ENCODE measurements at places on chromosomes 12 and 14.
A peak's percentile ranks its signal among the peaks of the same experiment; 100 is the strongest.

DNA sequence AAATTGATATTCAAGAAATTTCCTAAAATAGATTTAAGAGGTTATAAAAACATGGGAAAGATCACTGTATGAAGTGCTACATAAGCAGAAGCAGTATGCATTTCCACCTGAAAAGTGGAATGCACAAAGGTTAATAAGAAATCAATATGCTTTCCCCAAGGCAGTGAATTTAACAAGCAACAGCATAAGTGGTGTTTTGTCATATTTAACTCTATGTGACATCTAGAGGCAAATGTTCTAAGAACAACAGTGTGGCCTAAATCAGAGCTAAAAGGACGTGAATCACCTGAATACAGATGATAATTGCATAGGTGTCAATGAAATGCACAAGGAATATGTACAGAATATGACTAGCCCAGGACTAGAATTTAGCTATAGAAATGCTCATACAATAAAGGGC, 49.5 kb downstream of the SLC2A13 start:
- DNase-seq, result no peak

DNA sequence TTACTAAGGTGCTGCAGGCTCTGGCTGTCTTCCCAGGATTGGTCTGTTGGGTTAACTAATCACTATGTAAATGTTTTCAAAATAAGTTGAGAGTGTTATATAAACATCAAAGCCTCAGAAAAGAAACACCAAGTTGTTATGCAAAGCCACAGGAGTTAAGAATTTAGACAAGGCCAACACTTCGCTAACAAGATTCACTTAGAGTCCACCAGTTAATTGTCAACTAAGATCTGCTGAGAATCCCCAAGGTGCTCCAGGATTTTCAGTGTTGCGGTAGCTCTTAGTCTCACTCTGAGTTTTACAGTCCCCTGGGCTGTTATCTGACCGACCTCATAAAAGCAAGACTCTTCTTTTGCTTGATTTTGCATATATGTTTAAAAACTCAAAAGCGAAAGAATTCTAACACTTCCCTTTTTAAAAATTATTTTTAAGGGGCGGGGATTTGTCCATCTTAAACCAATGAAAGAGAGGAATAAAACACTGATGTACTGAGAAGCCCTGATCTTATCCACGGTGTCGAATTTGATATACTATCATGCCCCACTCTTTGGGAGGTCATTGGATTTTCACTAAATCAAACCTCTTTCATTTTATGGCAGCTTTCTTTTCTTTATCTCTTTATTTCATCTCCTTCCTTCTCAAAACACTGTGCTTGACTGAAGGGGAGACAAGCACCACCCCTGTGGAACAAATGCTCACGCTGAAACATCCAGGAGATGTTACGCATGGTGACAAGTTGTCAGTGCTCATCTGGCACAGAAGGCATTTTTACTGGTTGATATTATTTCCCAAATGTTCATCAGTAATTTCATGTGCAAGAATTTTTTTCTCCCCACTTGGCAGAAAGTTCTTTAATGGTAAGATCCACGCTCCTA, 7.0 kb downstream of the NIN start:
- DNase-seq, result no peak

DNA sequence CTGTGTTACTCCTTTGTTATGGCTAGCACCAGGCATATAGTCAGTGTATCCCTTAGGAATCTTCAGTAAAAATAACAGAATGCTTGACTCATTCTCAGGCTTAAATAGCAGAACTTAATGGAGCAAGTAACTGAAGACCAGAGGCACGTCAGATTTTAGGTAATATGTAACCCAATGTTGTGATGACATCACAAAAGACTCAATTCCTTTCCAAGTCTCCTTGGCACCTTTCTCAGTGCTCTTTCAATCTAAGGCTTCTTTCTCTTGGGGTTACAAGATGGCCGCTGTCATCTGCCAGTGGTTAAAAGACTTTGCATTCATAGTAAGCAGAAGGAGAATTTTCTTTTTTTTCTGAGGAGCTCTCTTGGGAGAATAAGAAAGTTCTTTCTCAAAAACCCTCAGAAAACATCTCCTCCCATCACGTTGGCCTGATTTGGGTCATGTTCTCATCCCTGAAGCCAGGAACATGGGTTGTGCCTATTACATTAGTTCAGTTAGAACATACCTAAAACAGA, 33.4 kb upstream of the DCN start:
- DNase-seq, result no peak

GRCh38 chr14:24256960-24257359, 6.0 kb downstream of the TGM1 start:
- no peak for DNase-seq

DNA sequence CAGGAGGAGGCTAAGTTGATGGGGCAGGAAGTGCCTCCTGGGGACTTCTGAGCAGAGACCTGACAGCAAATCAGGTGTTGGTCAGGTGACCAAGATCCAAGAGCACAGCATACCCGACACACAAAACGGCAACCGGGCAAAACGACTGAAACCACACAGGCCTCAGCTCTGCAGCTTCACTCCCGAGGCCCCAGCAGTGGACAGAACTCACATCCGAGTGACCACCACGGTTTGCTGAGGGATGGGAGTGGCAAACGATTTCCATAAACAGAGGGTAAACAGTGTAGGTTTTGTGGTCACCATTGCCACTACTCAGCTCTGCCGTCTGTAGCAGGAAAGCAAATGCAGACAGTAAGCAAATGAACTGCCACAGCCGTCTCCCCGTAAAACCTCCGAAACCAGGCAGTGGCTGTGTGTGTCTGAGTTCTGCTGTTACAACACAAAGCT, 14.4 kb downstream of the CHFR start:
- DNase-seq, result no peak

DNA sequence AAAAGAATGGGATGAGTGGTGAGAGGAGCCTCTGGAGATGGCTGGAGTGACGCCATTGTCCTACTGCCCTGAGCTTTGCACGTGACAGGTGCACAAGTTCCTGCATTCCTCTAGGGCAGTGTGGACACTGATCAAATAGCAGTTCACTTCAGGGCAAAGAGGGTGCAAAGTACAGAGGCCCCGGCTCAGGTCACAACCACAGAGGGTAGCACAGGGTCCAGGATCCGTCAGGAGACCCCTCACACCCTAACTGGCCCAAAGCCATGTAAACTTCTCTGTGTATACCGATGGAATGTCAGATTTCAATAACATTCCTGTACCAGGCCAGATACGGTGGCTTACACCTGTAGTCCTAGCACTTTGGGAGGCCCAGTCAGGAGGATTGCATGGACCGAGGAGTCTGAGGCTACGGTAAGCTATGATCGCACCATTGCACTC, 10.4 kb upstream of the FBLN5 start:
- DNase-seq, result no peak

DNA sequence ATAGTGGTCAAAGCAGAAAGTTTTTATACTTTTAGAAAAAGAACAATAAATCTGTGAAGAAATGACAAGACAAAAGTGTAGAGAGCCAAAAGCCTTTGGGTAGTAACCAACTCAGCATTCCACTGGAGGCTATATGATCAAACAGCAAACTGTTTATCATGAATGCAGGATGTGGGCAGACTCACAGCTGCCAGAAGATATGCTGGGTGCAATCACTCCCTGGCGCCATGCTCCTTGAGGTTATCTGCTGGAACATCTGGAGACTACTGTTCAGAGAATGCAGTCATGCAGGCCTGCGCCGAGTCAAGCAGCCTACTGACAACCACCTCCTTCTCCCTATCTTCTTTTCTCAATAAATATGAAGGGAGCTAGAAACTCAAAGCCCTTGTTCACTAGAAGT, 49.0 kb upstream of the SLC8A3 start:
- no peak for DNase-seq

DNA sequence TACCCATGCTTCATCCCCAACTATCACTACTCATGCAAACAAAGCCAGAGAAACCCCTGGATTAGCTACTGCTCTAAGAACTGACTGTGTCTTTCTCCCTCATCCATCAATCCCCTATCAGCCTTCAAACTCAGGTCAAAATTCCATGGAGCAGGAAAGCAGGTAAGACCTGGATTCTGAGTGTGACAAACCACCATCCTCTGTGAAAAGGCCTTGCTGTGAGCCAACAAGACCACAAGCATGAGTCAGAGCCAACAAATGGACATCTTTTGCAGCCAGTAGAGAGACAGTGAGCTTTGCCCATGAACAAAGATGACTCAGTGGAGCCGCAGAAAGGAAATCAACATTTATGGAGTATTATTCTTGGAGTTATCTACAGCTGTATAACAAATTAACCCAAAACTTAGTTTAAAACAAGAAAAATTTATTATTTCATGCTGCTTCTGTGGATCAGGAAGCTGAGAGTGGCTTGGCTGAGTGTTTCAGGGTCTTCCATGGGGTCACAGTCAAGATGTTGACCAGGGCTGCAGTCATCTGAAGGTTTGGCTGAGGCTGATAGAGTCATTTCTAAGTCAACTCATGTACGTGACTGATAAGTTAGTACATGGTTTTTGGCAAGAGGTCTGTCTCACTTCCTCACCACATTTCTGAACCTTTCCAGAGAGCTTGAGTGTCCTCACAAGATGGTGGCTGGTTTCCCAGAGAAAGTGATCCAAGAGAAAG, 61.1 kb downstream of the PITPNM2 start:
- DNase-seq, result peak; percentile 56

DNA sequence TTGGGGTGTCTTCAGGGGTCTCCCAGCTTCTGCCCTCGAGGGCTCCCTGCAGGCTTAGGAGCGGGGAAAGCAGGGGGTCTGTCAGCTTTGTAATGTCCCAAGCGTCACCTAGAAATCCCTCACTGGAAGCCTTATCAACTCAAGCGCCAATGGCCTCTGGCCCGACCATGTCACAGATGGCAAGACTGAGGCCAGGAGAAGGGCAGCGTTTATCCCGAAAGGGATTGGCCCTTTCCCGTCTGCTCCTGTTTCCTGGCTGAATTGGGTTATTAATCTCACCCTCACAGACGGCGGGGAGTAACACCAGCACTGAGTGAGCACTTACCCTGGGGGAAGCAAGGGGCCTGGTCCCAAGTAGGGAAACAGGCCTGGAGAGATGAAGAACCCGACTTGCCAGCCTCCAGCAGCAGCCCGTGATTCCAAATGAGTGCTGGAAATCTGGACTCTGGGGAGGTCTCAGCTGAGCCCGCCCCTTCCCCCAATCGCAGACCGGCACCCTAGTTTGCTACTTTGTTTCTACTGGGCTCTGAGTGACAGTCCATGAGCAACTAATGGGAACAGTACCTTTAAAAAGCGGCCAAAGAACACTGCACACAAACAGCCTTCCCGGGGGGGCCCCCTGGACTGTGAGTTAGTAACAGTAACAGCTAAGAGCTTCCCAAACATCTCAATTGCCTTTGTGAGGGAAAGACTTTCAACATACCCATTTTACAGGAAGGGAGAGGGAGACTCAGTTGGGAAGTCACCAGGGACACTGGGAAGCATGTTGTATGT, 2.1 kb upstream of the NCOR2 start:
- DNase-seq, result no peak

- DNase-seq, result no peak
Observed at GRCh38 chr14:28635387-28635786, 131.2 kb upstream of the FOXG1 start.

- peak; percentile 77 for DNase-seq
Observed at GRCh38 chr12:94706250-94706661, 55.9 kb upstream of the TMCC3 start.

GRCh38 chr12:53726341-53726740, 911 bp downstream of the CALCOCO1 start:
- DNase-seq, result peak; percentile 33

DNA sequence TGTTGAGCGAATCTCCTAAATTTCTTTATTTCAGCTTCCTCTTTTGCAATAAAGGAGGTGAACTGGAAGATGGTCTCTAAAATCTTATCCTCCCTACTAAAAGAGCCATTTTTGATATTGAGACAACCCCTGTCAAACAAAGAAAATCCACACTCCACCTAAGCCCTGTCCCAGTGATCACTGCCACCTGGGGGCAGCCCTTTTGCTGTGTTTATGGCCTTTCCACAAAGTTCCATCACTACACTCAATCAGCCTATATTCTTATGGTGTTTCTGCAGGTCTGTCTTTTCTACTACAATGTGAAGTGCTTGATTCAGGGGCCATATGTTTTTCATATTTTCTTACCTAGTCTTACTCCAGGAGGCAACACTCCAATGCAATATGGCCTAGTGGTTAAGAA, 163.7 kb downstream of the BMP4 start:
- DNase-seq, result no peak

DNA sequence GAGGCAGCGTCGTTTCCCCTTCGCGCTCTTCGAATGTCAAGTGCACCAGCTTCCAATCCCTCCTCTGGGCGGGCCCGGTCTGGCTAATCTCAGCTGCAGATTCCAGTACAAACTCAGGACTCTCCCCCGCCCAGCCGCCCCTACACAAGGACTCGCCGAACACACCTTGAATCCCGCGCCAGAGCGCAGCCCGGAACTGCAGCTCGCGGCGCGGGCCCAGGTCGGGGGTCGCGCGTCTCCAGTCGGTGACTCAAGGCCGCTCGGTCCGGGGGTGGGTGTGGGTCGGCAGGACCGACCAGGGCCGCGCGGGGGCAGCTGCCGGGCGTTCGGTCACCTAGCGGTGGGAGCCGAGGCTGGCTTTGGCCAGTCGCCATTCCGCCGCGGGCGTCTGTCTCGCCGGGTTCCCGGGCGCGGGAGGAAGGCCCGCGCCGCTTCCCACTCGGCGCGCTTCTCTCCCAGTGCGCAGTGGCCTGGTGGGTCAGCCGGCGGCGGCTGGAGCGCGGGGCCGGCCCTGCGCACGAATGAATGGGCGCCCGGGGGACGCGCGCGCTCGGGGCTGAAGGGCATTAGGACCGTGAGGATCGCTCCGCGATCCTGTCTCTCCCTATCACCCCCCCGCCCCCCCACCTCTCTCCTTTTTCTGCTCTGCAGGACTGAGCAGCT, at the start of gene GALNT16:
TSS of gene GALNT16 (plus strand) at position 632 of the 663 bp plus-strand sequence. CDS start 133 bp downstream, outside the sequence.
- DNase-seq, result no peak

DNA sequence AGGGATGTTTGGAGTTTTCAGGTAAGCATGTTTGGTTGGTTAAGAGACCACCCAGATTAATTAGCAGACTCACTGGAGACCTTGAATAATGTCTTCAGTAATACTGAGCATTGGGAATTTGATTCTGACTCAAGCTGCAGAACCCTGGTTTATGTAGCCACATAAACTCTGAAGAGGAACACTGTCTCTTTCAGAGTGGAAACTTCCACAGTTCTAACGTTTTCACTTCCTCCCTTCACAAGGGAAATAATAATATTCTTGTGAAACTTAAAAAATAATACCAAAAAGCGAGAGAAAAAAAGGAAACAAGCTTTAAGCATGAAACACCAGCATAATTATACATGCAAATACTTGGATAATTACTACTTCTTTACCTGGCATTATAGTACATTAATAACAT, 40.0 kb upstream of the ST8SIA1 start:
- DNase-seq, result peak; percentile 56

DNA sequence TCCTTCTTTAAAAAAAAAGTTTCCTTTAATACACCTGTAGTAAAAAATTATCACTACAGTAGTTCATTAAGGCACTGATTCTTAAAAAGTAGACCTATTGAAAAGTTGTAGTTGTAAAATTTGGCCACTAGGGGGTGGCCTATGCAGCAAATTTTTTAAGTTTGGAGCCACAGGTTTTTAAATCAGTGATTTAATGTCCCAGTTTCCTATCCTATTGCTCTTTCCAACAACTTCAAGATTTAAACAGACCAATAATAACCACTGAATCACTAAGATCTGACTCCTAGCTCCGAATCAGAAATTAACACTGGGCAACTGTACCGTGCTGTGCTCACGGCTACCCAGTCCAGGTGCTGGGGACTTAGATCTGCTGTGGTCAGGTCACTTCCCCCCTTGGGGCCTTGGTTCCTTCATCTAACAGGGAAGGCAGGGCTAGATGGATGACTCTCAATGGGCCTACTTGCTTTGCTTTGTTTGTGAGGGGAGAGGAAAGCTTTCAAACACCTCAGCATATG, 279.3 kb downstream of the MED13L start:
- DNase-seq, result peak; percentile 39

Measured in inflammatory macrophage (primary cell).